PC-3 (cell line): ENCODE measurements at places on chromosomes 1 and 21. TPM values are rescaled to one million over a fixed set of nuclear protein-coding genes. Genes with fewer than 3 reads are reported as not detected.

Gene MTOR
- total RNA-seq = 48.0 and 53.6 TPM in 2 replicates

Gene RAB42
- 1.5 and 4.7 TPM in 2 replicates for total RNA-seq

Gene VPS13D
- 30.7 and 43.6 TPM in 2 replicates for total RNA-seq

Gene ARHGEF11
- total RNA-seq = 31.1 and 43.9 TPM in 2 replicates

Gene CLIC4
- total RNA-seq = 51.4 and 57.6 TPM in 2 replicates

Gene TNFRSF1B
- total RNA-seq = 0.29 and 1.3 TPM in 2 replicates

Gene KDM1A
- 186 and 229 TPM in 2 replicates for total RNA-seq

Gene AADACL3
- not detected in 2 replicates for total RNA-seq

Gene FCRLA
- not detected in 2 replicates for total RNA-seq

Gene CFAP126
- total RNA-seq = not detected in 2 replicates

Gene FMO5
- 2.8 and 3.2 TPM in 2 replicates for total RNA-seq

Gene LAMC2
- 105 and 127 TPM in 2 replicates for total RNA-seq

Gene S100A6
- total RNA-seq = 1,818 and 2,572 TPM in 2 replicates

Gene TCHH
- not detected in 2 replicates for total RNA-seq

Gene GALE
- 86.0 and 86.4 TPM in 2 replicates for total RNA-seq
